ENCODE measurements at places on chromosomes 5 and 9.
A peak's percentile ranks its signal among the peaks of the same experiment; 100 is the strongest.

- no peaks in the 10 kb centered on the region for H3K4me1 ChIP-seq
- no peak overlapping the region for H3K4me3 ChIP-seq
- no peaks in the 10 kb centered on the region for H3K36me3 ChIP-seq
- H3K27me3 ChIP-seq: peaks cover 57% of the 10 kb centered on the region
- no peak overlapping the region for H3K27ac ChIP-seq
Observed at GRCh38 chr9:135000647-135001245, 83.0 kb upstream of the FCN1 start.

GRCh38 chr9:22379272-22379671 lies 67.4 kb upstream of the DMRTA1 start:
- H3K4me1 ChIP-seq: no peaks in the 10 kb centered on the region
- H3K4me3 ChIP-seq: no peak overlapping the region
- no peaks in the 10 kb centered on the region for H3K36me3 ChIP-seq
- DNase-seq: no peak

DNA sequence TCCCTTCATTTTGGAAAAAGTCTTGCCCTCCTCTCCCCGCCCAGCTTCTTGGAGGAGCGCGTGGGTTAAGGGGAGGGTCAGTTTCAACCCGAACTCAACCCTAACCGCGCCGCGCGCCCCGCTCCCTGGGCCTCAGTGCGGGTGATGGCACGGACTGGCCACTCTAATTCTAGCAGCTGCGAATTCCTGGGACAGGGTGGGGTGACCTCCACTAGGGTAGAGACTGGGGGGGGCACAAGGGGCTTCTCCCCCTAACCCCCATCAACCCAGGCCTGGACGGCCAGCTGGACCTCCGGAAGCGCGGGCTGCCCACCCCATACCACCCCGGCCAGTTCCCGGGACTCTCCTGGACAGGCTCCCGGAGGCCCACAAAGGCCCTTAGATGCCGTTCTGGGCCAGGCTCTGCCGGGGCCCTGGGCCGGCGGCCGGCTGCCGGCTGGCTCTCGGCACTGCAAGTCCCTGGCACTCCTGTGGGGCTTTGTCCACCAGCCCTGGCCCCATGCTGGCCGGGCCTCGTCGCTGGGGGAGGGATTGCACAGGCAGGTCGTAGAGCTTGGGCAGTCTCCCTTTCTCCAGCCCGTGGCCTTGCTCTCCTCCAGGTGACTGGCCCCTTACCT lies 7.2 kb upstream of the PSD2 start:
- no peaks in the 10 kb centered on the region for H3K36me3 ChIP-seq
- H3K27me3 ChIP-seq: no peaks in the 10 kb centered on the region
- peak overlapping the region; percentile 84 for H3K27ac ChIP-seq
- H3K4me1 ChIP-seq: peaks cover 19% of the 10 kb centered on the region
- peak; percentile 19 for DNase-seq
- peak overlapping the region; percentile 83 for H3K4me3 ChIP-seq

DNA sequence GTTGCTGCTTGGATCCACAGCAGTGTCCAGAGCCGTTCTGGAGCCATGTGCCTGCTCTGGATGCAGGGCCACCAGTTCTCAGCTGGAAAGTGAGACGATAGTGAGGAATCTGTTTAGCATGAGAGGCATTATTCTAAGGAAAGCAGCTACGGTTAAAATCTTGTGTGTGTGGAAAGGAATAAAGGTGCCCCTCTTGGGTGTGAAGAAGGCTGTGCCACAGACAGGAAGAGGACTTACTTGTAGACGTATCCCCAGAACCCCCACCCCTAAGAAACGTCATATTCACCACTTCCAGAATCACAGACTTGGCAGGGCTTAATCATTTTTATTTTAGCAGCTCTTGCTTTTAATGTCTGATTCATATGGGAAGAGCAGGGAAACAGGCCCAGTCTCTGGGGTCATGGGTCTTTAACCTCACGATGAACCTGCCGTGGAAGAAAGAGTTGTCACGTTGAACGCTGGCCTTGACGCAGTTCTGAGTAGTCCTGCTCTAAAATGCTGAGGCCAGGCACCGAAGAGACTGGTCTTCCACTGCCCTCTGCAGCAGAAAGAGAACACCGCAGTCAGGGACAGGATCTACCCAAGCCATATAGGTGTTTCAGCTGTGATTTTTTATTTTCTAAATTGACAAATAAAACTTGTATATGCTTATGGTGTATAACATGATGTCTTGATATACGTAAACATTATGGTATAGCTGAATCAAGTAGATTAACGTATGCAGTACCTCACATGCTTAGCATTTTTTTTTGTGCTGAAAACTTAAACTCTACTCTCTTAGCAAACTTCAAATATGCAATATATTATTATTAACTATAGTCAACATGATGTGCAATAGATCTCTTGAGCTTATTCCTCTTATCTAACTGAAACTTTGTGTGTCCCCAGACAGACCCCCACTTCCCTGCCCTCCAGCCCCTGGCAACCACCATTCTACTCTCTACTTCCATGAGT lies 38.8 kb downstream of the CARTPT start:
- DNase-seq: peak; percentile 29
- H3K4me3 ChIP-seq: peak overlapping the region; percentile 48
- H3K27ac ChIP-seq: no peak overlapping the region
- no peaks in the 10 kb centered on the region for H3K27me3 ChIP-seq
- no peaks in the 10 kb centered on the region for H3K36me3 ChIP-seq

DNA sequence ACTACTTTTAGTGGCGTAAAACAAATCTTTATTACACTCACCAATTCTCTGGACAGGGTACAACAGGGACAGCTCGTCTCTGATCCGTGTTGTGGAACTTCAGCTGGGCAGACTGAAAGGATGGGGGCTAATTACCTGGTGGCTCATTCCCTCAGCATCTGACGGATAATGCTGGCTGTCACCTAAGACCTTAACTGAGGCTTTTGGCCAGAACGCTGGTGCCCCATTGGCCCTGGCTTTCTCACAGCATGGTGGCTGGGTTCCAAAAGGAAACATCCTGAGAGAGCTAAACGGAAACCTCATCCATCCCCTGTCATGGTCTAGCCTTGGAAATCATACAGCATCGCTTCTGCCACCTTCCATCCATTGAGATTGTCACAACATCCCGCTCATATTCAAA lies 62.9 kb downstream of the RAI14 start:
- H3K36me3 ChIP-seq: no peaks in the 10 kb centered on the region
- H3K27ac ChIP-seq: no peak overlapping the region
- peaks cover 28% of the 10 kb centered on the region for H3K4me1 ChIP-seq
- DNase-seq: no peak
- no peaks in the 10 kb centered on the region for H3K27me3 ChIP-seq

- H3K27me3 ChIP-seq: no peaks in the 10 kb centered on the region
- no peak overlapping the region for H3K27ac ChIP-seq
- no peaks in the 10 kb centered on the region for H3K4me1 ChIP-seq
- H3K4me3 ChIP-seq: no peak overlapping the region
Observed at GRCh38 chr9:8206720-8207119, 407.1 kb upstream of the DMAC1 start.

DNA sequence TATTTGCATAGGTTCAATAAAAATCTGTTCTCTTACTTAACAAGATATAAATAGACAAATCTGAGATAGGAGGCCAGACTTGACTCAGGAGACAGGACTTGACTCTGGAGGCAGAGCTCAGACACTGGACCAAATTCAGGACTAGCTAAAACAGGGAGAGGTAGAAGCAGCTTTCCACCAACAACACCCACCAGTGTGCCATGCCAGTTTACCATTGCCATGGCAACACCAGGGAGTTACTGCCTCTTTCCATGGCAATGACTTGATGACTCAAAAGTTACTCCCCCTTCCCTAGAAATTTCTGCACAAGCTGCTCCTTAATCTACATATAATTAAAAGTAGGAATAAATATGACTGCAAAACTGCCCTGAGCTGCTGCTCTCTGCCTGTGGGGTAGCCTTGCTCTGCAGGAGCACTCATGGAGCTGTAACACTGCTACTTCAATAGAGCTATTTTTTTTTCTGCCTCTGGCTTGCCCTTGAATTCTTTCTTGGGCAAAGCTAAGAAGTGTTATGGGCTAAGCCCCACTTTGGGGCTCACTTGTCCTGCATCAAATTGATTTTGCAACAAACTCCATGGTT lies 473.0 kb downstream of the PLK2 start:
- DNase-seq: no peak
- H3K27me3 ChIP-seq: no peaks in the 10 kb centered on the region
- no peak overlapping the region for H3K27ac ChIP-seq
- peaks cover 13% of the 10 kb centered on the region for H3K4me1 ChIP-seq
- no peak overlapping the region for H3K4me3 ChIP-seq

- H3K36me3 ChIP-seq: no peaks in the 10 kb centered on the region
- H3K4me1 ChIP-seq: peaks cover 43% of the 10 kb centered on the region
- H3K27me3 ChIP-seq: no peaks in the 10 kb centered on the region
- no peak for DNase-seq
- H3K27ac ChIP-seq: peak overlapping the region; percentile 75
Observed at GRCh38 chr5:127040796-127041520, 10.6 kb upstream of the MARCHF3 start.

DNA sequence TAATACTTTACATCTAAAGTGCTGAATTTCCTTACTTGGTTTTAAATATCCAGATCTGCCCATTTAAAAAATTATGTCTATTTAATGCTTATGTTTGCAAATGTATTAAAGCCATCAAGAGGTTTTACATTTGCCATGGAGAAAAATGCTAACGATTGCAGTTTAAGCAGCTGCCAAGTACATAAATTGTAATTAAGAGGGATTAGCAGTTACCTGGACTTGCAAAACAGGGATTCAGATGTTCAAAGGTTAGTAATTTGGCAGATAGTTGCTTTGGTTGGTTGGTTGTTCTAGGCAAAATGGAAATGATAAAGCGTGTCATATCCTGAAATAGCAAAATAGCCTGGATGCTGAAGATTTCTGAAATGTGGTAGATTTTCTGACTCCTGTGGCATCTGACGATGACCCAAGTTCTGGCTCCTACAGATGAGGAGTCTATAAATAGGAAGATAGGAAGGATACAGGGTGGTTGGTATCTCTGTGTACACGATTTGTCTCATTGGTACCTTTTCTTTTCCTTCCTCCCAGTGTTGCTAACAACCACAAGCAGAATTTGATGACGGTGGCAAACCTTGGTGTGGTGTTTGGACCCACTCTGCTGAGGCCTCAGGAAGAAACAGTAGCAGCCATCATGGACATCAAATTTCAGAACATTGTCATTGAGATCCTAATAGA lies 282.9 kb downstream of the NR3C1 start:
- no peak for DNase-seq
- H3K4me1 ChIP-seq: peaks cover 83% of the 10 kb centered on the region
- H3K4me3 ChIP-seq: no peak overlapping the region
- H3K27ac ChIP-seq: no peak overlapping the region

DNA sequence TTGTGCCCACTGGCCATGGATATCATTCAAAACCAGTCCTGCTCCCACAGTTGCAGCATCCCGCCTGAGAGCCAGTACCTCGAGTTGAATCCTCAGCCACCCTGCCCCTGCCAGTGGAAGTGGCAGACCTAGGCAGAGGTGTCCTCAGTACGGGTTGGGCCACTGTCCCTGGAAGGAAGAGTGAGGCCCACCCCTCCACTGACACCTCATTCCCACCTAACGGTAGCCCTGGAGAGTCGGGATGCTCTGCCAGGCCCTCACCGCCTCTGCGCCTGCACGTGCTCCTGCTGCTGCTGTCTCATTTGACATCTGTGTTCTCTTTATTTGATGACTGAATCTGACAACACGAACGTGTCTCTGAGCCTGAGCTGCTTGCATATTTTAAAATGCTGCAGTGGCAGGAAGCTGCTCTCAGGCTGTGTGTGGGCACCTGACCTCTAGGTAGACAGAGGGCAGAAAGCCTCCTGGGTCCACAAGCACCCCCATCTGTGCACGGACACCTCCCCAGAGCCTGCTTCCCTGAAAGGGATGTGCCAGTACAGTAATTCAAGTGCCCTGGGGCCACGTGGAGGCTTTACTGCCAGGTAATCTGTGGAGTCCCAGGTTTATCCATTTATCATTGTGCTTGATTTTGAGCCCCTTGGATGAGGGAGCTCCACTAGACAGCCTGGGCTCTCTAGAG lies 194.7 kb downstream of the CACNA1B start:
- H3K4me3 ChIP-seq: no peak overlapping the region
- H3K27me3 ChIP-seq: peaks cover 60% of the 10 kb centered on the region
- no peaks in the 10 kb centered on the region for H3K4me1 ChIP-seq
- no peak for DNase-seq
- H3K36me3 ChIP-seq: no peaks in the 10 kb centered on the region
- no peak overlapping the region for H3K27ac ChIP-seq

- no peak overlapping the region for H3K4me3 ChIP-seq
- H3K4me1 ChIP-seq: peaks cover 60% of the 10 kb centered on the region
- H3K36me3 ChIP-seq: no peaks in the 10 kb centered on the region
- no peaks in the 10 kb centered on the region for H3K27me3 ChIP-seq
- no peak overlapping the region for H3K27ac ChIP-seq
Observed at GRCh38 chr5:107531308-107531707, 139.4 kb downstream of the EFNA5 start.

GRCh38 chr9:120713257-120714087 lies 798 bp downstream of the MEGF9 start:
- H3K27ac ChIP-seq: peak overlapping the region; percentile 84
- H3K36me3 ChIP-seq: no peaks in the 10 kb centered on the region
- H3K4me3 ChIP-seq: peak overlapping the region; percentile 86
- H3K27me3 ChIP-seq: no peaks in the 10 kb centered on the region

- peaks cover 6% of the 10 kb centered on the region for H3K27me3 ChIP-seq
- H3K4me1 ChIP-seq: no peaks in the 10 kb centered on the region
- H3K4me3 ChIP-seq: no peak overlapping the region
- H3K27ac ChIP-seq: no peak overlapping the region
- DNase-seq: no peak
Observed at GRCh38 chr9:112971415-112971814, 40.6 kb downstream of the ZNF883 start.

DNA sequence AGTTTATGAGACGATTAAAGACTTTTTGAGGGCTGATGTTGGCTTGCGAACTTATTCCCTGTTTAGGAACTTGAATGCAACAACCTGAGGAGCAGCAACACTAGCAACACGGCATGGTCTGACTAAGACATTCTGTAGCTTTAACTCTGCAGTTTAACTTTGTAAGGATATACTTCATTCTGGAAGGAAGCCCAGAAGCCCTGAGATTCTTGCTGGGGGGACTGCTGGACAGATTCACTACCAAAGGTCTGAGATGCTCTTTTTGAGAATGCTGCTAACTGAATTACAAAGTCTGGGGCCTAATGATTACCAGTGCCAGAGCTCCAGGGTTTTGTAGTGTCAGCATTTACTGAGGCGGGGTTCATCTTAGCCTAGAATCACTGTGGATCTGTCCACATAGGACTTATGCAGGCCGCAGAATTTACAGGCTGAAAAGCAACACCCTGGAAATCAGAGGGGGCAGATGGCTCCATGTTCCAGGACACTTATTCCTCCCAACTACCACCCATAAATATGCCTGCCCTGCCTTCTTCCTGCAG lies 537.1 kb upstream of the CDH18 start:
- H3K36me3 ChIP-seq: no peaks in the 10 kb centered on the region
- H3K27me3 ChIP-seq: no peaks in the 10 kb centered on the region
- no peak overlapping the region for H3K27ac ChIP-seq
- no peaks in the 10 kb centered on the region for H3K4me1 ChIP-seq
- no peak for DNase-seq
- no peak overlapping the region for H3K4me3 ChIP-seq
